GM23338 (cell line): ENCODE measurements at places on chromosomes 7 and 10.

DNA sequence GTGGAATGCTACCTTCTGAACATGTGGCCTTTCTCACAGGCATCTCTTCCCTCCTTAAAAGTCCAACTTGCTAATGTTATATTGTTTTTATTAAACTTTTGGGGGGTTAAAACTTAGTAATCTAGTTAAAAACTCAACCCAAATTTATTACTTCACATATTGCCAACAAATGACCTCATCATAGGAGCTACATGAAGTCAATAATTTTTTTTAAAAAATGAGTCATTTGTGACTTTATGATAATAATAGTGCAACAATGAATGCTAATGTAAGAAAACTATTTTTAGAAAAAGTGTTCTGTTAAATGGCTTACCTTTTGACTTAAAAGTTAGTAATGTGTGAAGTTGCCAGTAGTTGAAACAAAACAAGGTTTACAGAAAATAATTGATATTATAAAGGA is 325.9 kb upstream of the FZD1 start:
- DNase-seq, result no peak

GRCh38 chr10:58952747-58953466 is 223.5 kb upstream of the PHYHIPL start:
- peak; percentile 74 for DNase-seq

DNA sequence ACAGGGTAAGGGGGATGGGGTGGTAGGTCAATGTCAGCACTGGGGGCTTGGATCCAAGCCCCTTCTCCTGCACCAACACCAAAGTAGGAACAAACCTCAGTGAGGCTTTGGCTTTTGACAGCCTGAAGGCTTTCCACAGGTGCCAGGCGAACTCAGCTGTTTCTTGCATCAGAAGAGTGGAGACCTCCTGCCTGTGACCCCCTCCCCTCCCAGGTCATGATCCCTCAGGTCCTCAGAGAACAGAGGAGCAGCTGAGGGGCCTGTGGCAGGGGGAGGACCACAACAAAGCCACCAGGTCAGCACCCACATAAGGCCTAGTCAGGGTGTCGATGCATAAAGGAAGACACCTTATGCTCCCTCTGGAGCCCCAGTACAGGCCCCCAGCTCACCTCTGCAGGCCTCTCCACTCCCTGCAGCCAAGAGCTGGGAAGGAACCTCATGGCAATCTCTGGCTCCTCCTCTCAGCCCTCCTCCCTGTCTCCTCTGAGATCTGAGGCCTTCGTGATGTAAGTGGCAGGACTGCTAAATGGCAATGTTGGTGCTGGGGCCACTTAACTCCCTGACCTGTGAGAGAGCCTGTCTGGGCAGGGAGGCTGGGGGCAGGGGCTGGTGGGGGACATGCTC is 19.1 kb upstream of the PRRT4 start:
- DNase-seq, result peak; percentile 26

GRCh38 chr10:78140066-78140630 is 106.5 kb downstream of the RPS24 start:
- no peak for DNase-seq

- peak; percentile 64 for DNase-seq
These were observed 162.3 kb upstream of the KLF14 start for GRCh38 chr7:130896051-130896881.
